ENCODE measurements at places on chromosomes 5 and 9.
A peak's percentile ranks its signal among the peaks of the same experiment; 100 is the strongest.

DNA sequence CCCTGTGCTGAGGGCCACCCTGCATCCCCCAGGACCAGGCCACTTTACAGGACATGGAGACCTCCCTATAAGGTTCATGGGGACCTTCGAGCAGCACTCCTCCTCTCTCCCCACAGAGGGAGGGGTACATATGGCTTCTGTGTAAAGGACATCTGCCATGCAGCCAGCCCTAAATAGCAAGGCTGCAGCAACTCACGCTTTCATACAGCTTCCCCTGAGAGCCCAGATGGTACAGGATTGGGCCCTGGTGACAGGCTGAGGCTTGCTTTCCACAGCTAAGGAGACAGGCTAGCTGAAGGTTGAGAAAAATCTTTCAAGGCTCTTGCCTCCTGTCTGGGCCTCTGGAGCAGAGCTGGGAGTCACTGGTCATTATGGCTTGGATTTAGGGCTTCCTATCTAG, 147.0 kb upstream of the ZNF366 start:
- no peak for DNase-seq

GRCh38 chr5:171701100-171701541, 84.5 kb upstream of the SMIM23 start:
- no peak for DNase-seq

DNA sequence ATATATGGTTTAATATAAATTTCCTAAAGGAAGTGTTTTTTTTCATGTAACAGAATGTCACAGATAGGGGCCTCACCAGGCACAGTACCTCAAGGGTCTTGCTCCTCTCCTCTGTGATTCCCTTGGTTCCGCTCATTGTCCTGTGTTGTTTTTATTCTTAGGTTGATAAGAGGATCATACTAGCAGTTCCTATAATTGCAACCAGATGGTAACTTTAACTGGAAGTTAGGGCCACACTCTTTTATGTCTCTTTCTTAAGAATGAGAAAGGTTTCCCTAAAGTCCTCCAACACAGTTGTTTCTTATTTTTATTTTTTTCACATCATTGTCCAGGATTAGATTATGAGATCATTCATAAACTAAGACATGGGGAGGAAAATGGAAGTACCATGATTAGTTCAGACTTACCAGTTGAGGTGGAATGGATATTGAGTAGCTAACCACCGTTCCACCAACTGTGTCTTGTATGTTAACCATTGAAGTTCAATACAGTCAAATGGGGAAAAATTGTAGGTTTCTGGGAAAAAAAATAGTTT, 41.1 kb downstream of the FAM174A start:
- DNase-seq = no peak

DNA sequence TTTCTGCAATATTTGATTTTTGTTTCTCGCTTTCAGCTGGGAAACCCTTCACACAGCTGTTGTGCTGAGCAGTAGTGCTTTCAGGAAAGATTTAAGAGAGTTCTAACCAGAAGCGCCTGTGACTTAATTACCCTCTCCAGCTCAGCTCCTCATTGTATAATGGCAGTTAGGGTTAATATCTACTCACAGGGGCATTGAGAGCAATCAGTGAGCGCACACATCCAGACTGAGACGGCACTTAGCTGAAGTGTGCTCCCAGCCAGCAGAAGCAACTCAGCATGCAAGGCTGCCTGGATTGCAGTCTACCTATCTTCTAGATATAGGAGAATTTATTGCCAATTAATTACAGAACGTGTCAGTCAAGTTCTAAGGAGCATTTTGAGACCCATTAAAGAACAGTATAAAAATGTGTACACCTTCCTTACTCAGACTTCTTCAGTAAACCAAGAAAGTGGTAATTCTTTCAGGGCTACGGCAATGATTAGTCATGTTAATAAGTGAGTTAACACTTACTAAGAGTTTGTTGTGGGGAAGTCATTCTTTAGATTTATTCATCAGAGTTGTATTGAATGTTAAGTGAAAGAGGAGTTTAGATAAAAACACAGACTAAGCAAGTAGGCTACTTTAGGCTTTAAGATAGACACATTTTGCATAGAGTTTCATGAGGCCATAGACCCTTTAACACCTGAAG, 111.7 kb upstream of the PCAT7 start:
- DNase-seq = no peak

DNA sequence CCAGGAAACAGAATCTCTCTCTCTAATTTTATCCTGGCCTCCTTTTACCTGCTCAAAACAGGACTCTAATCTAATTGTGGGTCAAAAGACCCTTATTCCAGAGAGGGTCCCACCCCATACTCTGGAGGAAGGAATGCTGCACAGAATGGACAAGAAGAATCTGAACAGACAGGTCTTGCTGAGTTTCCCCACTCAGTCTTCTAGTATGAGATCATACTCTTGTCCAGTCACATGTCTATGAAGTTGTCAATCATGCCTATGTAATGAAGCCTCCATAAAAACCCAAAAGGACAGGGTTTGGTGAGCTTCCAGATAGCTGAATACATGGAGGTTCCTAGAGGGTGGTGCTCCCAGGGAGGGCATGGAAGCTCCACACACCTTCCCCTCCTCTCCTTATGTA, 123.9 kb upstream of the FER start:
- no peak for DNase-seq

DNA sequence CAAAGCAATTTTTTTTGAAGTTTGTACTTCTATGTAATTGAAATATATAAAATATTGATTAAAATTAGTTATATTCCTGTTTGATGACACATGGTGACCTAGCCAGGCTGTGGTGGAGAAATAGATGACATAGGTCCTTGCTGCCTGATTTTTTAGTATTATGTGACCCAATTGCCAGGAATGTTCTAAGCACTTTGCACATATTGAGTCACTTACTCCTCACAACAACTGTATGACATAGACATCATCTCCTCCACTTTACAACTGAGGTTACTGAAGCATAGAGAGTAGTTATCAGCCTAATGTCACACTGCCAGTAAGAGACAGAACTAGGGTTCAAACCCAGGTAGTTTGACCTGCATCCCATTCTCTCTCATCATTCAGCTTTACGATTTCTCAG, 26.2 kb upstream of the SNX18 start:
- DNase-seq = no peak

DNA sequence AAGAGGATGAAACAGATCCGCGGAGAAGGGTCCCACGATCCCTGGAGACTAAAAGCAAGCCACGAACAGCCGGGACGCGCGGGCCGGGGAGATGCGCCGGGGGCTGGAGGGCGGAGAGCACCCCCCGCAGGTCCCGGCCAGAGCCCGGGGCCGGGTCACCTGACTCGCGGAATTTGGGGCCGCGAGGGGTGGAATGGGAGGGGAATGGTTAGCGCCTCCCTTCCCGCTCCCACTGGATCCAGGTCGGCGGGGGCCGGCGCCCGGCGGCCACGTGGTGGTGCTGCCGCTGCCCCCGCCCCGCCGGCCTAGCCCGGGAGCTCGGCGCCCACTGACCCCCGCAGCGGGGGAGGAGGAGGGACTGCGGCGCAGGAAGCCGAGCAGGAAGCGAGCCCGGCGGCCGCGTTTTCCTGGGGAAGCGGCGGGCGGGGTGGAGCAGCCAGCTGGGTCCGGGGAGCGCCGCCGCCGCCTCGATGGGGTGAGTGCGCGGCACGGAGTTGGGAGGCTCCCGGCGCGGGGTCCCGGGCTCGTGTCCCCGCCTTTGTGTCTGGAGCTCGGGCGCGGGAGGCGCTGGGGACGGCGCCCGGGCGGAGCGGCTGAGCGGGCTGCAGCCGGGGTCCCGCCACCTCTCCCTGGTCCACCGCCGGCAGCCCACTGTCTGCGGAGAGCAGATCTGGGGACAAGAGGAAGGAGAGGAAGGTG, at the start of gene RAI14:
TSS of gene RAI14 (plus strand) at position 328 of the 699 bp plus-strand sequence. CDS start 30,592 bp downstream, outside the sequence.
- DNase-seq = no peak

- DNase-seq = no peak
Observed at GRCh38 chr9:81976351-81976750, 12.2 kb upstream of the SPATA31D1 start.

GRCh38 chr5:81080809-81081460, 120.8 kb downstream of the RASGRF2 start:
- DNase-seq = no peak

GRCh38 chr5:32076699-32077695, 97.1 kb downstream of the GOLPH3 start:
- peak; percentile 3 for DNase-seq

Measured in stimulated activated CD4-positive, alpha-beta T cell treated with anti-CD3 and anti-CD28 coated beads, Interleukin-1b, Interleukin-23, amount 100 ng/mL, for 1 hour (primary cell).